ENCODE measurements at places on chromosomes 7 and 10.

DNA sequence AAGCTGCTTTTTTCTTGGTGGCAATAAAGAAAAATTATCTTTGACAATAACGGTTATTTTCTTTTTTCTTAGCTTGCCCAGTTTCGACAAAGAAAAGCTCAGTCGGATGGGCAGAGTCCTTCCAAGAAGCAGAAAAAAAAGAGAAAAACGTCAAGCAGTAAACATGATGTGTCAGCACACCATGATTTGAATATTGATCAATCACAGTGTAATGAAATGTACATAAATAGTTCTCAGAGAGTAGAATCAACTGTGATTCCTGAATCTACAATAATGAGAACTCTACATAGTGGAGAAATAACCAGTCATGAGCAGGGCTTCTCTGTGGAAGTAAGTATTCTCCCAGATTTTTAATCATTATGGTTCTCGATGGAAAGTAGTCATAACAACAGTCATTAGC lies 33.0 kb downstream of the AKAP9 start:
- DNase-seq: no peak

- no peak for DNase-seq
Measured at GRCh38 chr7:279821-280220, 10.1 kb upstream of the FOXL3 start.

GRCh38 chr7:28069807-28070206 lies 110.8 kb downstream of the JAZF1 start:
- DNase-seq: no peak

DNA sequence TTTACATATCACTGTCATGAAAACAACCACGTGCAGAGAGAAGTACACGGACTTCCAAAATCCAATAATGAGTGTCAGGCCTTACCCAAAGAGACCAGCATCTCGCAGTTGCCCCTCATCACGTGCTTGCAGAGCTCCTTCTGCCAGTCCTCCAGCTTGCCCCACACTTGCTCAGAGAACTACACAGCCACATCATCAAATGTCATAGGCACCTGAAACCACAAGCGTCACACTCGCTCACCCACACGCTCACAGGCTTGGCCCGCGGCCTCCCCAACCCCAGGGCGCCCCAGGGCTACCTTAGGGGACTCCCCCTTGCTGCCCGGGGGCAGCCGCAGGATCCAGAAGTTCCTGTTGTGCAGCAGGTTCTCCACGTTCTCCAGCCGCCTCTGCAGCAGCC lies 123.4 kb upstream of the ZNF746 start:
- no peak for DNase-seq

DNA sequence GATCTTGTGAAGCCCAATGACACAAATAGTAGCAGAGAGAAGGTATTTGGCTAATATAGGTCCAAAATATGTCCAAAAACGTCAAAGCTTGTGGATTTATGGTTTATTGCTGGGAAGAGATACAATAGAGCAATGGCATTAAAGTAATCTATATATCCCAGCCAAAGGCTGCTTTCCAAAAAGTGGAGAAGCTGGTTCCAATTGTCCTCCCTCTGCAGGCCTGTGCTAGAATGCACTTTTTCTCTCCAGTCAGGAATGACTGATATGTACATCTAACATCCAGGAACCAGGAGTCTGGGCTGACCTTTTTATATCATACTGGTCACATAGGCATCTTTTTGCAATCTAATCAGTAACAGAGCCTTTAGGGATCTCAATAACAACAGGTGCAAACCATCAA lies 167.1 kb upstream of the FAM3C start:
- DNase-seq: no peak

DNA sequence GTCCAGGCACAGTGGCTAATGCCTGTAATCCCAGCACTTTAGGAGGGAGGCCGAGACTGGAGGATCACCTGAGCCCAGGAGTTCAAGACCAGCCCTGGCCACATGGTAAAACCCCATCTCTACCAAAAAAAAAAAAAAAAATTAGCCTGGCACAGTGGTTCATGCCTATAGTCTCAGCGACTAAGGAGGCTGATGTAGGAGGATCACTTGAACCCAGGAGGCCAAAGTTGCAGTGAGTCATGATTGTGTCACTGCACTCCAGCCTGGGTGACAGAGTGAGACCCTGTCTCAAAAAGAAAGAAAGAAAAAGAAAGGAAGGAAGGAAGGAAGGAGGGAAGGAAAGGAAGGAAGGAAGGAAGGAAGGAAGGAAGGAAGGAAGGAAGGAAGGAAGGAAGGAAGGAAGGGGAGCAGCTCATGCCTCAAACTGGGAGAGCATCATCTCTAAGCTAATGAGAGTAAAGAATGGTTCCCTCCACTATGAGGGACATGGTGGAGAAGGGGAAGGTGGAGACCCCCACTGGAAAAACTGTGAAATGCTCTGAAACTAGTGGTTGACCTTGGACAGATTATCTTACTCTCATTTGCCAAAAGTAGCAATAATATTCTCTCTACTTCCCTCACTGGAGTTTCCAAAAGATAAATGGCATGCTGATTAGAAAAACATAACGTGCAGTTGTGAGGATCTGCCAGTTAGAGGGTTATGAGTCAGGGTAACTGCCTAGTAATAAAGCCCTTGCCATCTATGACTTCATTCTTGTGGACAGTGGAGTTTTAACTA lies 16.8 kb downstream of the GIMAP5 start:
- no peak for DNase-seq

DNA sequence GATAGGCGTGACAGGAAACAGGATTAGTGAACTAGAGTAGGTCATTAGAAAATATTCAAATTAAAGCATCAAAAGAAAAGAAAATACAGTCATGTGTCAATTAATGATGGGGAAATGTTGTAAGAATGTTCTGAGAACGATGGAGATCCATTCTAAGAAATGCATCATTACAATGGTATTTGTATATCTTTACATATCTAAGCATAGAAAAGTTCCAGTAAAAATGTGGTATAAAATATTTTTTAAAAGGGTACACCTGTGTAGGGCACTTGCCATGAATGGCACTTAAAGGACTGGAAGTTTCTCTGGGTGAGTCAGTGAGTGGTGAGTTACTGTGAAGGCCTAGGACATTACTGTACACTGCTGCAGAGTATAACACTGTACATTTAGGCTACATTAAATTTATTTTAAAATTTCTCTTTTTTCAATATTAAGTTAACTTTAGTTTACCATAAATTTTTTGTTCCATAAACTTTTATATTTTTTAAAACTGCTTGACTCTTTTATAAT lies 282.5 kb downstream of the BMPER start:
- no peak for DNase-seq

DNA sequence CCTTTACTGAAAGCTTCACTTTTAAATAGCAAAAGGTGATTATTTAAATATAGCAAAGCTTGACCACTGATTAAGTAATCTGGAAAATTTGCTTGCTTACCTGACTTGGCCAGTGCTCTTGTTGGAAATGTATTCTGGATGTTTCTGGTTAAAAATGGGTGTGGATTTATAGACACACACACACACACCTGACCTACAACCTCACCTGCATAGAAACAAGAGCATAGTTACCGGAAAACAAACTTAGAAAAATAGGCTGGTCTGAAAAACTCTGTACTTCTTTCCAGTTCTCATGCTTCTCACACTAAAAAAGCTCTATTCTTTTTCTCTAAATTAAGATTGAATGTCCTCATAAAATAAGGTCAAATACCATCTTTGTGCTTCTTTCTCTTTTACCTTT lies at the start of gene AGR3:
AGR3 (minus strand) TSS at position 140 of the 400 bp plus-strand sequence. CDS start 3,365 bp downstream, outside the sequence.
- DNase-seq: no peak

DNA sequence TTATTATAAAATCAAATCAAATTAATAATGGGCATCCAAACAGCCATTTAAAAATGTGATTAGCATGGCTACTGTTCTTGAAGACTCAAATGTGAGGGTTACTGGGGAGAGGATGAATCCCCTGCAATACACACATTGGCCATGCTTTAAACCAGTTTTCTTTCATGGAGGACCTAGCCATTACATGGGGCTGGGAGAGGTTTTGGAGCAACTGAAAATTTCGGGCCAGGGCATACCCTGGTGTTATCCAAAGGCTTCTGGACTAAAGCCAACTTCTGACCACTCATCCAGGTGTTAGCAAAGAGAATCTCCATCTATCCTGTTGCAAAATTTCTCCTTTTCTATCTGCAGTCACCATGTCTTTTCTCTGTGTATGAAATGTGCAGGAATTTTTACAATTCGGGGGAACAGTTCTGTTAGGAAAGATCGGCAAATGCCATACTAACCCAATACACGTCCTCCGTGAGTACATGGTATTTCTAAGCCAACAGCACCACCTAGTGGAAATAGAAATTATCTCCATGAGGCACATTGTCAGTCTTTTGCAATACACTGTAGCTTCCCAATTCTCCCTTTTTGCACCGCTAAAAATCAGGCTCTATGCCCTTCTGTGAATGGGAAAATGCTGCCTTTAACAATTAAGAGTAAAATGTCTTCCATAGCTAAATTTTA lies 47.0 kb upstream of the ZNF107 start:
- no peak for DNase-seq

DNA sequence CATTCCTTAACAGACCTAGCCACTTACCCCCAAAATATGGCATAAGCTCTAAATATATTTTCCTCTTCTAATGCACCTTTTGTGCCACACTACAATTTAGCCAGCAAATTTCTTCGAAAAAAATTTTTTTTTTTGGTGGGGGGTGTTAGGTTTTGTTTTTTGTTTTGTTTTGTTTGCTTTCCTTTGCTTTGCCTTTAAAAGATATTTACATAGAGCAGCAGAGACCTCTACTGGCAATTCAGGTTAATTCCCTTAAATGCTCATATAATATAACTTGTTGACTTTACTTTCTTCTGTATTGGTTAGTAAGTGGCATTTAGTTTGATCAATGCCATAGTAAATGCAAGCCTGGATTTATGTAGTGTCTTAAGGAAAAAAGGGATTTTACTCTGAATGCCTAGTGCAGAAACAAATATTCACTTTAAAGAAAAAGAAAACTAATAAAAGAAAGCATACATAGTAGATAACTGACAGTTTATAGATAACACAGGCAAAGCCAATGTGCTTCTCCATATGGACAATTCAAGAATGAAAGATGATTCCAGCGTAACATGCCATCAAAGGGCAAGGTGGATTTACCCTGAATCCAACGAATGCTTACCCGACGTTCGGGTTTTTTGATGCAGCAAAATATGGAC lies 1250.6 kb downstream of the GATA3 start:
- DNase-seq: no peak
